Cardiac fibroblast (primary cell): ENCODE measurements at places on chromosomes 3 and 15.
A peak's percentile ranks its signal among the peaks of the same experiment; 100 is the strongest.

DNA sequence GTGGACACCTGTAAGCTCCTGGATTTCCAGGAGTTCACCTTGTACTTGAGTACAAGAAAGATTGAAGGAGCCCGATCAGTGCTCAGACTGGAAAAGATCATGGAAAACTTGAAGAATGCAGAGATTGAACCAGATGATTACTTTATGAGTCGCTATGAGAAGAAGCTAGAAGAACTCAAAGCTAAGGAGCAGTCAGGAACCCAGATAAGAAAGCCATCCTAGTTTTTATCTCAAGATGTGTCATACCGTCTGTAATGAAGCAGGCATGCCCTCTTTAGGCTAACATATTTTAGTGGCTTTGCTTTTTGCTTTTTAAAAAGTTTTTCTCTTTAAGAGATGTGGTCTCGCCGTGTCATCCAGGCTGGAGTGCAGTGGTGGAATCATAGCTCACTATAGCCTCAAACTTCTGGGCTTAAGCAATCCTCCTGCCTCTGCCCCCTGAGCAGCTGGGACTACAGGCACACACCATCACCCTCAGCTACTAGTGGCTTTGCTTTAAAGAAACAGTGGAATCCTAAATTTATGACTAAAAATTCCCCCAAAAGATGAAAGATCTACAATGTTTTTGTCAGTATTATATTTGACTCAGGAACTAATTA, 28.1 kb downstream of the EXOG start:
- DNase-seq = no peak

GRCh38 chr3:21830541-21830940, 79.5 kb upstream of the ZNF385D start:
- no peak for DNase-seq

GRCh38 chr3:70815817-70816216, 503.4 kb upstream of the MDFIC2 start:
- DNase-seq = no peak

DNA sequence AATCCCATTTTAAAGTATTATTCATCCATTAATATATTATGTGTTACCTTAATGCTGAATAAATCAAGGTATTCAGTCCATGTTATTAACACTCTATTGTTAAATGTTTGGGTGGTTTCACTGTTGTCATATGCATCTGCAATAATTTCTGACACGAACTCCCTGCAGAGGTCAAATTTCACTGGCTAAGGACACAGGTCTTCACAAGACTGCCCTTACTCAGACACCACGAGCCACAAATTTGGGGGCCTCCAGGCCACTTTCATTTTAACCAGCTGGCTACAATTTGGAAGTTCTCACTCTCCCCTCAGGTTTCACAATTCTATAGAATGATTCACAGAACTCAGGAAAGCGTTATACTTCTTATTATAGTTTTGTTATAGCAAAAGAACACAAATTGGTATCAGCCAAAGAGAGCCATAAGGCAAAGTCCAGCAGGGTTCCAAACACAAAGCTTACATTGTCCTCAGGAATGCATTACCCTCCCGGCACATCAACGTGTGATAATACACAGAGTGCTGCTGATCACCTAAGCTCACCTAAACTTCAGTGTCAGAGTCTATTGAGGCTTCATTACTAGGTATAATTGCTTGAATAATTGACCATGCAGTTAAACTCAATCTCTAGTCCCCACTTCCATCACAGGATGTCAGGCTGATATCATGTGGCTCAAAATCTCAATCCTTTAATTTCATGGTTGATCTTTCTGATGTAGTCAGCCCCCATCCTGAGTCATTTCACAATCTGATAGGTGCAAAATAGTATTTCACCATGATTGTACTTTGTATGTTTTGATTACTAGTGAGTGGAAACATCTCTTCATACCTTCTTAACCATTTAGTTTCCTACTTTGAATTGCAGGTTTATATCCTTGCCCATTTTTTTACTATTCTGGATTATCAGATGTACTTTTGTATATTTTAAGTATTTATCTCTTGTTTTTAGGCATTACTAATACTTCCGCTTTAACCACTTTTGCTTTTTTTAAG, 441.4 kb upstream of the AGTR1 start:
- DNase-seq = no peak

DNA sequence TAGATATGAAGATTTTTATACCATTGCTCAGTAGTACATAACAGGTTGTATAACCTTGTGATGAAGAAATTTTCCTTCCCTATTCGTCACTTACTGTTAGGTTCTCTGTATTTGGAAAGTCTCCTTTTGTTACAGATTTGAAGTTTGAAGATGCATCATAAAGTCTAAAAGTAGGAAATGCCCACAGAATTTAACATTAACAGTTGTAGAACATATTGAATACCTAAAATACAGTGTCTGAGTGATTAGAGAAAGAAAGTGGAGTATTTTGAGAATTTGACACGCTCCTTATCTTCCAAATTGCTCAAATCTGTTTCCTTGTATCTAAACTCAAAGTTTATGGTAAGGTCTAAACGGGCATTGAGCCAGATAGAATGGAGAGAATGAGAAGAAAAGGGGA, 111.3 kb downstream of the MBNL1 start:
- no peak for DNase-seq

GRCh38 chr3:55792009-55792408, 304.9 kb upstream of the WNT5A start:
- no peak for DNase-seq

DNA sequence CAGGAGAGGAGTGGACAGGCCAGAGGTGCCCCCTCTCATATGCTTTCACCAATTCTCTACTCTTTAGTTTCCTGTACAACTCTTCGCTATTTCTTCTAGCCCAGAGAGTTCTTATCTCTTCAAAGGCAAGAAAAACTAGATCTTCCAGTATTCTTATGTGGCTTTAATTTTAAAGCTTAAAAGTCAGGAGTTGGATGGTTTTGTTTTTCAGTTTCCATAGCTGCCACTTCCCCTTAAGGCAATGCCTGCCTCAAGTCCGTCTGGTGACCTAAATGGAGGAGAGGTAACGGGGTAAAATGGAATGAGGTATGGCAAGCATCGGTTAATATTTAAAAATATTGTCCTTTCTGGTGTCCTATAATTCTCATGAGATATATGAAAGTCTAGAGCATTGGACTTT, 11.4 kb upstream of the VGLL3 start:
- DNase-seq = no peak

DNA sequence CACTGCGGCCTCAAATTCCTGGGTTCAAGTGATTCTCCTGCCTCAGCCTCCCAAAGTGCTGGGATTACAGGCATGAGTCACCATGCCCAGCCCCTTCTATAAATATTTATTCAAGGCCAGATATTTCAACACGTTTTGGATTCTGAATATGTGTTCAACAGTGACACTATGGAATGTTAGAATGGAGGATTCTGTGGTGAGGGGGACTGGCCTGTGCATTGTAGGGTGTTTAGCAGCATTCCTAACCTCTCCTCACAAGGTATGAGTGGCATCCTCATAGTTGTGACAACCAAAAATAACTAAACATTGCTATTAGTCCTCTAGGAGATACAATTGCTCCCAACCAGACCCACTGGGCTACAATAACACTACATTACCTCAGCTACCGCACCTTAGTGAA, 104.0 kb upstream of the ATP10A start:
- peak; percentile 3 for DNase-seq

- no peak for DNase-seq
Observed at GRCh38 chr3:115616461-115616860, 6.8 kb upstream of the GAP43 start.

GRCh38 chr3:157918402-157918801, 187.8 kb downstream of the SHOX2 start:
- DNase-seq = no peak

DNA sequence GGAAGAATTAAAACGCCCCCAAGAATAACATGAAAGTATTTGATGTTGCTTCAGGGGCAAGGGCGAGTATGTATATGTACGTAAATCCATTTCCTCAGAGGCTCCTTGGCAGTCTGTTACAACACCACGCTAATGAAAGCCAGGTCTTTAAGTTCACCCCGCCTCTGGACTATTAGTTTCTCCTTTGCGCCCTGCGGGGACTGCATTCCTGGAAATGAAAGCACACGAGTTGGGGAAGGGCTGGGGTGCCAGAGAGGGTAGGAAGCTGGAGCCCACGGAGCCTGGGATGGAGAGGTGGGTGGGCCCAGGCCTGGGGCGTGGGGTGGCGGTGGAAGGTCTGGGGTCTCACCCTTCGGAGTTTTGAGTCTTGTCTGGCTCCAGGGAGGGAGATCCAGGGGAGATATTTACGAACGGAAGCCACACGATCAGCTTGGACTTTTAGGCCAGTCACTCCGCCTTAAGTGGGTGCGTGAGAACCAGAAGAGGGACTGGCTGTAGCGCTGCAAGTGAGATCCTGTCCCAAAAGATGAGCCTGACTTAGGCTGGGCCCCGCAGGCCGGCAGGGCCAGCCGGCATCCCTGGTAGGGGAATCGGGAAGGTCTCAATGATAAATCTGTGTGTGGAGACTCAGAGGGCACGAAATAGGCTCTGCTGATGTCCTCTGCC, 1.6 kb upstream of the PLCL2 start:
- DNase-seq = no peak

GRCh38 chr3:35658686-35659085, 19.4 kb downstream of the ARPP21 start:
- DNase-seq = no peak

DNA sequence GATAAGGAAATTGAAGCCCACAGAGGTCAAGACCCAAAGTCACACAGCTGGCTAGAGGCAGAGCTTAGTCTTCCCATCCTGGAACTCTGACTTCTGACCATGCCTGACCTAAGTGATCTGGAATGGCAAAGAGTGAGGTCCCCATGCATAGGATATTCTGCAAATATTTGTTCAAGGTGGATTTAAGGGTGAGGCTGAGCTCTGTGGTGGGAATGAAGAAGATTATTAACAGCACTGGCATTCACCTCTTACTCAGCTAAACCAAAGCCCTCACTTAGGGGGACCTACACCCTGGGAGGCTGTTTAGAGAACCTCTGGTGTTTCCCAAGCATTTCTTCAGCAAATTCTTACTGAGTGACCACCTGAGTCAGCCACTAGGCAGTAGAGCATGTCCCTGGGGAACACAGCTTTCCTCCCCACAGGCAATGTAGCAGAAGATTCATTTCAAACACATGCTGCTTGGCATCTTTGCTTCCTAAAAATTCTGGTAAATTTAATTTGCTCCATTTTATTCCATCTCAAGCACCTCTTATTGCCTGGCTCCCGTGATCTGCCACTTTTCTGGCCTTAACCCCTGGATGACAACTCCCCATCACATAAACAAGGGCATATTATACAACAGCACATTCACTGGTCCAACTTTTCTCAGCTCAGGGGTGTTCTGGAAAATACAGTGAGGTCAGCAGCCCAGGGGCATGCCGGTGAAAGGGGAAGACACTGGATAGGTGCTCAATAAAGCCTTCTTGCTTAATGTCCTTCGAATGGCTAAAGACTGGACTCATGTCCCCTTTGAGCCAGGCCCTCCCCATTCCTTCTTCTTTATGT, 176.0 kb downstream of the ABHD5 start:
- DNase-seq = peak; percentile 14

DNA sequence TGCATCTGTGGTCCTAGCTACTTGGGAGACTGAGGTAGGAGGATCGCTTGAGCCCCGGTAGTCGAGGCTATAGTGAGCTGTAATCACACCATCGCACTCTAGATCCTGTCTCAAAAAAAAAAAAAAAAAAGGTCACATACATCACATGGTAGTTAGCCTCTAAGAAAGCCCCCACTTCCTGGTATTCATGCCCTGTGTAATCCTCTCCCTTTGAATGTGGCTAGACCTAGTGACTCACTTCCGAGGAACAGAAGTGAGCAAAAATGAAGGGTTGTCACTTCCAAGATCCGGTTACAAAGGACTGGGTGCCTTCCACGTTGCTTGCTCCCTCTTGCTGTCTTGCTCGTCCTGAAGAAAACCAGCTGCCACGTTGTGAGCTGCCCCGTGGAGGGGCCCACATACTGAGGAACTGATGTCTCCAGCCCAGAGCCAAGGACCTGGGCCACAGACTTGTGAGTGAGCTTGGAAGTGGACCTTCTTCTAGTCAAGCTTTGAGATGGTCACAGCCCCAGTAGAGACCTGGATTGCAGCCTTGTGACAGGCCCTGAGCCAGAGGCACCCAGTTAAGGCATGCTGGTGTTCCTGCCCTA, 12.6 kb upstream of the LCTL start:
- DNase-seq = peak; percentile 91

DNA sequence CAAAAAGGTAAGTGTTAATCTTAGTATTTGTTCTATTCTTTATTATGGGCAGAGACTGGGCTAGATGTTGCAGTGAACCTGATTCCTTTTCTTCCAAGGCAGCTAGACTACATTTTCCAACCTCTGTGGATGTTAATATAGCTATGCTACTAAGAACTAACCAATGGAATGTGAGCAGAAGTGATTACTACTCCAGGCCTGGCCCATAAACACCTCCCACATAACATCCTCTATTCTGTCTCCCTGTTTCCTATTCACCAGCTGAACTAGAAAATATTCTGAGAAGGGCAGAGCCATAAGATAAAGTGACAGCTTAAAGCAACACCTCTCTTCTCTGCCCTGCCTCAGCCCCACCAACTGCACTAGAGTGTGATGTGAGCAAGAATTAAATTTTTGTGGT, 29.4 kb downstream of the CD200R1L start:
- no peak for DNase-seq

DNA sequence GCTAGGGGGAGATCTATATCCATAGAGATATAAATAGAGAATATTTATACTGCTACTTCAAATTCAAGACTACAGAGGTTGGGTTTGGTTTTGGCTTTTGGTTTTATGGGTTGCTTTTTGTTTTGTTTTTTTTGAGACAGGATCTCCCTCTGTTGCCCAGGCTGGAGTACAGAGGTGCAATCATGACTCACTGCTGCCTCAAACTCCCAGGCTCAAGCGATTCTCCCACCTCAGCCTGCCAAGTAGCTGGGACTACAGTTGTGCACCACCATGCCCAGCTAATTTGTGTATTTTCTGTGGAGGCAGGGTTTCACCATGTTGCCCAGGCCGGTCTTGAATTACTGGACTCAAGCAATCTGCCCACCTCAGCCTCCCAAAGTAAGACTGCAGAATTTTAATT, 3.9 kb upstream of the UBL7 start:
- DNase-seq = no peak

GRCh38 chr3:160012108-160012507, 23.5 kb downstream of the IL12A start:
- DNase-seq = no peak

GRCh38 chr15:63553388-63553791, 43.8 kb upstream of the FBXL22 start:
- DNase-seq = peak; percentile 96

- peak; percentile 4 for DNase-seq
Observed at GRCh38 chr15:78540871-78541743, 863 bp downstream of the PSMA4 start.

GRCh38 chr3:125072749-125073389, 17.1 kb upstream of the HEG1 start:
- DNase-seq = no peak

GRCh38 chr15:60414016-60414682, 16.4 kb upstream of the ANXA2 start:
- DNase-seq = peak; percentile 64

GRCh38 chr15:49644364-49644794, 23.5 kb downstream of the DTWD1 start:
- no peak for DNase-seq
